ENCODE measurements at places on chromosomes 2 and 18.

- no peak for DNase-seq
These were observed 63.9 kb upstream of the TANK start for GRCh38 chr2:161096336-161096735.

DNA sequence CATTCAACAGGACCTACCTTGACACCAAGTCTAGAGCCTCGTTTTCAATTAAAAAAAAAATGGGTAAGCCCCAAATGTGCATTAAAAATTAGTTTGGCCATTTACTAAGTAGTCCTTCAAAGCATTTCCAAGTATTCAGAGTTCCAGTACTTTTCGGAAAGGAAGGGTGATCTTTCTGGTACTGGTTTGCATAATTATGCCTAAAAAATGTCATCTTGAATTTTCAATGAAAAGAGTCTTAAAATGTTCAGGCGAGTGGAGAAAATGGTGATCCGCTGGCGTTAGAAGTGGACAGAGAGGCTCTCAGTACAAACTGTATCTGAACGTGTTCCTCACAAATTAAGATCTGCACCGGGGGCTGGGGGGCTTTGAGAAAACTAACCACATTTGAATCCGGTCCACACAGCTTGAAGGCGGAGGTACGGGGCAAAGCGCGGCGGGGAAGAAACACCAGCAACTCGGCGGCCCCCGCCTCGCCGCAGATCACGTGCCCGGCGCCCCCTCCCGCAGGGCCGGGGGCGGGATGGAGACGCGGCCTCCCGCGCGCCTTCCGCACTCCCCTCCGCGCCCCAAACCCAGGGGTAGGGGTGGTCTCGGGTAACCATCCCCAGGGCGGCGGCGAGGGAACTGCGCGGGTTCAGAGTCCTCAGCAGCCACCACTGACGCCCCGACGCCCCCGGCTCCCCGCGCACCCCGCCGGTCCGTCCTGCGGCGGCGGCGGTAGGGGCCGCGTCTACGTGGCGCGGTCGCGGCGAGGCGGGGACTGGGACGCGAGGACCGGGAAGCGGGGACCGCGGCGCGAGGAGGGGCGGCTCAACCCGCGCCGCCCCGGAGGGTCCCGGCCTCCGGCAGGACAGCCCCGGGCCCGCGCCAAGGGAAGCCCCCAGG lies 564 bp downstream of the LPIN2 start:
- no peak for DNase-seq

GRCh38 chr2:215120401-215120800 lies 18.0 kb downstream of the ABCA12 start:
- no peak for DNase-seq

GRCh38 chr2:85106489-85107180 lies 26.6 kb upstream of the TCF7L1 start:
- no peak for DNase-seq

DNA sequence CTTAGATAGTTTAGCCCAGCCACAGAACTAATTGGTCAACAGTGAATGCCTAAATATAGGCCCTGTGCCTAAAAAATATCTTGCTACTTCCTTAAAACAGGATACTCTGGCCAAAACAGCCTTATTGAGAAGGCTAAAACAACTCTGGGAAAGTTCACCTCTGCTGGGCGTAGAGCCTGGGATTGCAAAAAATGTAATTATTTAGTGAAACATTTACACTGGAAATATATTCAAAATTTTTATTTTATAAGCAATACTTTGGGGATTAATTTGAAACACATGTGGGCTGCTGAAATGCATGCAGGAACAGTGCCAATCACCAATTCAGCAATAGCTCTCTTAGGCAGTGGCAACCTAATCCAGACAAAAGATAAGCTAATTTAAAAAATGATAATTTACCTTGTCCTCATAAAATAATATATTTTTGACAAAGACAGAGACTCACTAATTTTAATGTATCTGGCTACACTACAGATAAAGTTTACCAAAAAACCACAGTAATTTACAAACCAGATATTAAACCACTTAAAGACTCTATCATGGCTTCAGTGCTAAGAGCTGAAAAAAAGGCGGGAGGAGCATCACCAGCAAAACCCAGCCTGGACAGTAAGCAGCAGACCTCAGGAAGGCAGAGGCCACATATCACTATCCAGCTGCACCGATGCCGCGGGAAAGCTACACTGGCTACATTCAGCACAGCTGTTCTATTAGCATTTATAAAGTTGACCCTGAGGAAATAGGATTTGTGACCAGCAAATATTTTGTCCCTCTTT lies 18.5 kb downstream of the TRAK2 start:
- no peak for DNase-seq

DNA sequence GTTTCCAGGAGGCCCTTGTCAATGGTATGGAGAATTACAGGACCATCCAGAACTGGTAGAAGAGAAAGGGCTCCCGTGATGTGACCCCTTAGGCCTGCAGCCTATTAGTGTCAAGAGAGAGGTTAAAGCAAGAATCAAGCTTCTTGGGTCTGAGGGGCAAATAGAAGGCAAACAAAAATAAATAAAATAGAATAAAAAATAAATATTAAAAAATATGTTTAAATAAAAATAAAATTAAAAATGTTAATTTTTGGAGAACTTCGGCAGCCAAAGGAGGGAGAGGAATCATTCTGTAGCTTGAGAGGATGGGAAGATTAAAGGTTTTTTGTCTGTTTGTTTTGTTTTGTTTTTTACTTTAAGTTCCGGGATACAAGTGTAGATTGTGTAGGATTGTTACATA lies 15.2 kb upstream of the TMEM178A start:
- DNase-seq: no peak

GRCh38 chr18:29962579-29962978 lies 1080.0 kb downstream of the DSC3 start:
- no peak for DNase-seq

DNA sequence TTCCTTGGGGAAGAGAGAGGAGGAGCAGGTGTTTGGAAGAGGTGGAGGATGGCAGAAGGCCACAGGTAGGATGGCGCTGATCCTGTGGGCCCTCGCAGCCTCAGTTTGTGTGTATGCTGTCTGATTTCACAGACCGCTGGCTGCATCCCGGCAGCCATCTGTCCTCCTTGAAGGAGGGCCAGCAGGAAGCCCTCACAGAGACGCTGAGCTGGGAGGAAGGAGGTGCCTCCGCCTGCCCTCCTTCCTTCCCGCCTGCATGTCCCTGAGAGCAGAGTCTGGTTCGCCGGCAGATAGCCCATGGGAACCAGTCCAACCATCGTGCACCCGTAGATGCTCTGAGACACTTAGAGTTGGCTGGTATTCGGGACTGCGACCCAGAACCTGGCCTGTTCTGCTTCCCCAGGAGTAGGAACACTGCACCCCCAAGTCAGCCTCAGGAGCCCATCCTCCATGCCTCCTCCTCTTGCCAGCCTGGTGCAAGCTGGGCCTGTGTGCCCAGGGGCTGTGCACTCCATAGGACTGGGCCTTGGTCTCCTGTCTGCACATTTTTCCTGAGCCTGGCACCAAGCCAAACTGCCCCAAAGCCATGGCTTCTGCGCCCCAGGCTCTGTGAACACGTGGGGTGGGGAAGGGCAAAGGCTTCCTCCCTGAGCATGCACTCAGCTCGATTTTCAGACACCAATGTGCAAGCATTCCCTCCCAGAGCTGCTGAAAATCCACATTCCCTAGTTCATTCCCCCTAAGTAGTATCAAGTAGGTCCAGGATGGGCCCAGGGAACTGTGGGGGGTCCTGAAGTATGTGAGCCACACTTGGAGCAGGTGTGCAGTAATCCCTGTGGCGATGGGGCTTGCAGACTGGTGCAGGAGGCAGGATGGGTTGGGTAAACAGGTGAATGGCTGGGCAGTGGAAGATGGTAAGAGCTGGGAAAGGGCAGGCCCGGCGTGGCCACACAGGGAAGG lies 115.6 kb downstream of the SEPTIN10 start:
- DNase-seq: no peak

DNA sequence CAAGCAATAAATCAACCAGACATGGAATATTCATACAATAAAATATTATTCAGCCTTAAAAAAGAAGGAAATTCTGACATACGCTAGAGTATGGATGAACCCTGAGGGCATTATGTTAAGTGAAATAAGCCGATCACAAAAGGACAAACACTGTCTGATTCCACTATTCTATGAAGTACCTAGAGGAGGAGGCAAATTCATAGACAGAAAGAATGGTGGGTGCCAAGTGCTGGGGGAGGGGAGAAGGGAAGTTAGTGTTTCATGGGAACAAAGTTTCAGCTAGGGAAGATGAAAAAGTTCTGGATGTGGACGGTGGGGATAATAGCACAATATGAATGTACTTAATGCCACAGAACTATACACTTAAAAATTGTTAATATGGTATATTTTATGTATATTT lies 19.8 kb downstream of the SMAD7 start:
- DNase-seq: no peak

- DNase-seq: no peak
These were observed 2.3 kb downstream of the ARL4C start for GRCh38 chr2:234494361-234495250.

DNA sequence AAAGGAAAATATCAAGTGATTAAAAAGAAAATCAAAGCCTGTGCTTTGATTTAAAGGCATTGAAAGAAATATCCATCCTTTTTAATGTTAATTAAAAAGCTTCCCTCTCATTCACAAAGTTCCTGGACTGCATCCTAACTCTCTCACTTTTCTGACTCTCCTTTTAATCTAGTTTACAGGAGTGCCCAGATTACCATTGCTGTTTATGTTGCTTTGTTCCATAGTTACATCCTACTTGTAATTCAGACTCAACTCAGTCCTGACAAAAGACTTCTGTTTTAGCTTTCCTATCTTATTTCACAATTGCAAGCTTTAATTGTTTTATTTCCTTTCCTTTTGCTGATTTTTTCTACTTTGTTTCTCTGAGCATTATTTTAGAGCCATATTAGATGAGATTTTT lies 160.7 kb upstream of the DTNA start:
- no peak for DNase-seq

DNA sequence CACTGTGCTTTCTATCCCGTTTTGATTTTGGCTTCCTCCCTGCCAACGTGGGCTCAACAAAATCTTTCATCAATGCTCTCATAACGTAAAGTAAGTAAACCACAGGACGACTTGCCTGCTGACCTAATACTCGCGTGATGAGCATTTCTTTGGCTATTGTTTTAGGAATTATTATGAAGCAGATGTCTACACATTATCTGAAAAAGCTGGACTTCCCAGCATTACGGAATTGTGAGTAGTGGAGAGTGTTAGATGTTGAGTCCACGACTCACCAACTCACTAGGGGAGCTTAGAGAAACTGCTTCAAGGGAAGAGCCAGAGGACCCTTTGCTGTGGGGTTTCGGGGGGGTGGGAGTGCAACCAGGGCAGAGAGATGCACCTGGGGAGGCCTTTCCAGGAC lies 21.9 kb downstream of the HJURP start:
- no peak for DNase-seq

- DNase-seq: no peak
These were observed 635.7 kb upstream of the FAM98A start for GRCh38 chr2:34234823-34235222.

- no peak for DNase-seq
These were observed 296.5 kb upstream of the GYPC start for GRCh38 chr2:126359494-126359893.

GRCh38 chr18:26764586-26764985 lies 100.9 kb downstream of the AQP4 start:
- no peak for DNase-seq

DNA sequence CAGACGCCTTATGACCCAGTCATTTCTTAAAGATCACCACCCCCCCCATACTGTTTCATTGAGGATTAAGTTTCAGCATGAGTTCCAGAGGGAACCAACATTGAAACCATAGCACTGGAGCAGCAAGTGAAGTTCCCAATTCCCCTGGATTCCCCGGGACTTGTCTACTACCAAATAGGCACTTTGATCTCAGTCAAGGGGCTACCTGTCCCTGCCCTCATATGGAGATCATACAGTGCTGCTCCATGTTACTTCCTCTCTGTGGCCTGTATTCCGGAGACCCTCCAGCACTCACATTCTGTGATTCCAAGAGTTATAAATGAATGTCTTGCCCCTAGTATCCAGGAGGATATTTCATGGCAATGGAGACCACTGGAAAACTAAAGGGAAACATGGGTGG lies 42.5 kb downstream of the RNF144A start:
- DNase-seq: no peak

DNA sequence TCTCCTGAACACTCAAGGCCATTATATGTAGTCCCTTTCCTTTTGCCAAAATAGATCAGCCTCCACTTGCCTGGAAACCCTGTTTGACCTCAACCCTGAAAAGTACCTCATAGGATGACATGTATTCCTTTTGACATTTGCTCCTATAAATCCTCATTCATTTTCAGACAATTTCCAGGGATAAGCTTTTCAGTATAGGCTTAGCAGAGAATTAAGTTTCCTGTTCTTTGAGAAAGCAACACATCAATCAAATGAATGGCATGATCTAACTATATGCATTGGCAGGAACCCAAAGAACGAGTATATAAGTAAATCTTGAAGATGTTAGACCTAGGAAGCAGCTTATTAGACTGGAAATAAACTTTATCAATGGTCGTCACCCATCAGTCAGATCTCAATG lies 483.0 kb downstream of the CCDC85A start:
- no peak for DNase-seq

- DNase-seq: no peak
These were observed 24.6 kb upstream of the B3GNT7 start for GRCh38 chr2:231370749-231371429.

DNA sequence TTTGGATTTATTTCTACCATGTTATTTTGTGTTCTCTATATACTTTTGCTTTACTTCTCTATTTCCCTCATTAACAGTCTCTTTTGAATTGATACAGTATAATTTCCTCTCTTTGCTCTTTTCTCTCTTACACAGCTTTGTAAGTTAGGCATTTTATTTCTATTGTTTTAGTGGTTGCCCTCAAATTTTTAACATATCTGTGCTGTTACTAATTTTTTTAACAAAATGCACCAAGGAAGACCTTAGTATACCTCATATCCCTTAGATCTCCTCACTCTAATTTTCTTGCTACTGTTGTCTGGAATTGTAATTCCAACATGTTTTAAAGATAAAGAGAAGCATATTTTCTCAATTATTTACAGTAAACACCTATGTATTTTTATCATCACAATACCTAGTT lies 416.8 kb upstream of the SLC14A2 start:
- no peak for DNase-seq

DNA sequence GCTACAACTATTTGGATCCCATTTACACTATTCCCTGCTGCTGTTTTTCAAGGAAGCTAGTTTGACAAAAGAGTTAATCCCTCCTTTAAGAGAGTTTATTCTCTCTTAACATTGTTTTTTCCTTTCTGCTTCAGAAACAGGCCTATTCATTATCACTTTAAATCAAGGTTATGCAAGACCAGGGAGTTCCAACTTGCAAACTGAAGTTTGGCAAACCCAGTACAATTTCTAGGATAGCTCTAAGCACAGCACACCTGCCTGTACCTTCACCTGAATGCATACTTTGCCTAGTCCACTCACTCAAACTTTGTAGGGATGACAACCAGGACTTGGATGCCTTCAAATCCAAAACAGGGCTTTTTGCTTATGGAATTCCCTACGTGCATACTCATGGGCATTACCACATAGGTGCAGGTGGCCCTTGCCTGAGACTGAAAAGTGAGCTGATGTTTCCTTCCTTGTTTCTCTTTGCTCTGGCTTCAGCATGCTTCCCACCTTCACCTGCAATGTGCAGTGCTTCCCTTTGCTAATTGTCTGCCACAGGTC lies 193.8 kb upstream of the MMADHC start:
- no peak for DNase-seq

Data from cortex of kidney (tissue), 1 donor.